ENCODE measurements at places on chromosomes 1 and 21.

DNA sequence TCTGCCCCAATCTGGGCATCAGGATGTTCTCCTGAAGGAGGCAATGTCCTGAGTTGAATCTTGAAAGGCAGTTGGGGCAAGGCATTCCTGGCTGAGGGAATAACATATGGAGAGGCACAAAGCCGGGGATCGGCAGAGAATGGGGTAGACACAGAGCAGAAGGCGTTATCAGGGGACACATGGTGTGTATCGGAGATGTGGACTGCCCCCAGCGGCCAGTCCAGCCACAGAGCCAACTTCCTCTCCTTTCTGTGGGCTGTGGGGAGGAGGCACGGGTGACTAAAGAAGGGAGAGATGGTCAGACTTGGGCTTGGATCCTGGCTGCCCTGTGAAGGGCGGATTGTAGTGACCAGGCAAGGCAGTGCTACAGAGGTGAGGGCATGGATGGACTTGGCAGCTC lies 32.1 kb downstream of the FOXD2 start:
- DNase-seq = no peak

DNA sequence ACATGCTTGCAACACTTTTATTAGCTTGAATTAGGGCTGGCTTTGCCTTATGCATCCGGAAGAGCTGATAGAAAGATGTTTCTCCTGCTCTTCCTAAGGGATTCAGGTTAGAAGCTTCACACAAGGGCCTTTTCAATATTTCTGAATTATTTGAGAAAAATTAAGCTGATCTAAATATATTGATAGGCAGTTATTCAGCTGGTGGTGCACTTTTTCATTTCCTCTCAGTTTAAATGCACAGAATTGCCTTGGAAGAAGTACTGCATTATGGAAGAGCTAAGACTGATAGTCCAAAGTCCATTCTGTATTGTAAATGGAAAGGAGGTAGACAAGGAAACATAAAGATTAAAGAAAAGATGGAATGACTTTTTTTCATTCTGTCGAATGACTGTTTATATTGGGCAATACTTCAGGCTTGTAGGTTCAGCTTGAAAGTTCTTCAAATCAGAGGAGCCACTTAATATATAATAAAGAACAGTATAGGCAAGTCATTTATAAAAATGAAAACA lies 398.4 kb upstream of the B3GALT2 start:
- DNase-seq = no peak

- DNase-seq = no peak
Observed at GRCh38 chr1:11559591-11559970, 80.6 kb downstream of the DISP3 start.

DNA sequence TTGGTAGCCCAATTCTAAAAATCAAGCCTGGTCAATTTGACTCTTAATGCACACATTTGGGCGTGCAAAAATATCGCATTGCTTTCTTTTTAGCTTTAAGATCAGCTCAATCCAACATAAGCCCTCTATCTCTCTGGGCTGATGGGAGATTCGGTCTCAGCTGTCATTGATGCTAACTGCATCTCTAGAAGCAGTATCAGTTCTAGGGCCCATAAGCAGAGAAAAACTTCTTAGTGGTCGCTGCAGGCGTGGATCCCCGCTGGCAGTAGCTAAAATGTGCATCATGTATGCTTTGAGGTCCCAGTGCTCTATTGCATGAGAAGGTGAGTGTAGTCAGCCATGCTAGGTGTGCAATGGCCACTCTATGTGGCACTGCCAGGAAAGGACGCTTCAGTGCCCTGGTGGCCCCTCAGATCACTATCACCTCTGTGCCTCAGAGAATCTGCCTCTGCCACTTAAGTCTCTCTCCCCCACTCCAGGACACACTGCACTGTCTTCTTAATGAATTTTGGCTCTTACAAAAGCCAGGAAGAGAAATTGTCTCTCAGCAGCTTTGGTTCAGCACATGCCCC lies 79.7 kb upstream of the GADD45A start:
- DNase-seq = no peak

DNA sequence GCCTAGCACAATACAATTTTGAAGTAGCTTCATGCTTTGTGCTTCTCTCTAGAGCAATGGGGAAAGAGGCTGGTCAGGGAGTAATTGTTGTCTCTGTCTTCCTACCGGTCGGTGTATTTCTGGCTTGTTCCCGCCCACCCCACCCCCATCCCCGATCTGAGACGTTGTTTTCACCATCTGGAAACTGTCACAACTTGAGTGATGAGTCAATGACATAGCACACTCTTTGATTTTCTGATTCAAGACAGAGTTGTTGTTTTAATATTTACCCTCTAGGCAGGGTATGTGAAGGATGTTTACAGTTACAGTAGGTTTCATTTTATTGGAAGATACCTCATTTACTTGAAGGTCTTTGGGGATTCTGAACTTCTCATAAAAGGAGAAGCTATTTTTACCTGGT lies 7.0 kb downstream of the IL12RB2 start:
- no peak for DNase-seq

DNA sequence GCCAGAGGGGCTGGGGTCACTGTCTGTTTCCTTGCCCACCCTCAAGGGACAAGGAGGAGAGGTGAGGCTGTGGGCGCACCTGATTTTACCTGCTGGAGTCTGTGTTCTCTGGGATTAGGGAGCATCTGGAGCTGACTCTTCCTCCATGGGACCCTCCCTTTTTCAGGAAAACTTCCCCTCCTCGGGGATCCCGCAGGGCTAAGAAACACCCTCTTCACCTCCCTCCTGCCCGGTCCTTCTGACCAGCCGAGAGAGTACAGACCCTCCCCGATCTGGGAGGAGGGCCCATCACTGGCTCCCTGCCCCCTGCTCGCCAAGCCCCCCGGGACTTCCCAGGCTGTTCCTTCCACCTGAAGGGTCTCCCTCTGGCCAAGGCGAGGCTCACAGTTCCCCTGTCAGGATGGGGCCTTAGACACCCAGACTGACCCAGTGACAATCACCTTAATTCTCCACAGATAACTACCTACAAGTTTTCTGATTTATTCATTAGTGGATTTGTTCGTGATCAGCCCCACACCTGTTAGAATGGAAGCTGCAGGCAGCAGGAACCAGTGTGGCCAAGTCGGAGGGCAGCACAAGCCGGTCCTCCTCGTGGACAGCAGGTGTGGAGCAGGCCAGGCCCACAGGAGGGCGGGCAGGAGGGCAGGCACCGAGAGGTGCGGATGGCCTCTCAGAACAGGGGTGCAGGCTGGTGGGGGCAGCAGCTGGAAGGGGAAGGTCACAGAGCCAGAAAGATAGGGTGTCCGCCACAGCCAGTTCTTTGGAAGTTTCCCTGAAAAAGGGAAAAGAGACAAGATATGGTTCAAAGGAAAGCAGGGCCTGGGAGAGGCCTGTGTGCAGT lies 15.9 kb upstream of the SAMD11 start:
- DNase-seq = peak; percentile 1

DNA sequence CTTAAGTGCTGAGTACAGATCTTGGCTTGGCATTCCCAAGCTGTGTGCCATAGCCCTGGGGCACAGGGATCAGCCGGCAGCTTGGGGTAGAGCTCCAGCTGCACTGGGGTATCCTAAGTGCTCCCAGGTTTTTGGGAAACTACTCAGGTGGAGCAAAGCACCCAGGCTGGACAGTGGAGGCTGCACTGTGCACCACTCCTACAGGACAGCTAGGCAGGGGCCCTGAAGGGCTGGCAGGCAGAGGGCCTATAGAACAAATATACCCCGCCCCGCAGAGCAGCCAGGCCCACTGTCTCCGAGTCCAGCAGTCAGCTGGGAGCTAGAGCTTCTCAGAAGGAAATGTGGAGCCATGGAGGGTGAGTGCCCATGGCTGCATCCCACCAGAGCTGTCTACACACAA lies 691.7 kb upstream of the ADGRL2 start:
- DNase-seq = no peak

GRCh38 chr21:42463861-42464515 lies 32.0 kb downstream of the RSPH1 start:
- DNase-seq = peak; percentile 74

DNA sequence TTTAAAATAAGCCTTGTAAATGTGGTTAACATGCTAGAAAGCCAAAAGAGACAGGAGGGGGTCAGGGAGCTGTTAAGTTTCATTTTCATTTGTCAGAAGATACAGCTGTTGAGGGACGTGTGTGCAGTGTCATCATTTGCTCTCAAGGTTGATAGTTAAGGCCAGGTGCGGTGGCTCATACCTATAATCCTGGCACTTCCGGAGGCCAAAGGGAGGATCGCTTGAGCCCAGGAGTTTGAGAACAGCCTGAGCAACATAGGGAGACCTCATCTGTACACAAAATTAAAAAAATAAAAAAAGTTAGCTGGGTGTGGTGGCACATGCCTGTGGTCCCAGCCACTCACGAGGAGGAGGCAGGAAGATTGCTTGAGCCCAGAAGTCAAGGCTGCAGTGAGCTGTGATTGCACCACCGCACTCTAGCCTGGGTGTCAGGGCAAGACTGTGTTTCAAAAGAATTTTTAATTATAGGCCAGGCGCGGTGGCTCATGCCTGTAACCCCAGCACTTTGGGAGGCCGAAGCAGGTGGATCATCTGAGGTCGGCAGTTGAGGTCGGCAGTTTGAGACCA lies 22.7 kb downstream of the ZBTB8OS start:
- DNase-seq = no peak

- no peak for DNase-seq
Observed at GRCh38 chr1:209232759-209233158, 350.8 kb upstream of the CAMK1G start.

- DNase-seq = no peak
Observed at GRCh38 chr1:234938135-234938534, 190.5 kb downstream of the TOMM20 start.

- DNase-seq = no peak
Observed at GRCh38 chr1:116172666-116173065, 61.5 kb downstream of the MAB21L3 start.

DNA sequence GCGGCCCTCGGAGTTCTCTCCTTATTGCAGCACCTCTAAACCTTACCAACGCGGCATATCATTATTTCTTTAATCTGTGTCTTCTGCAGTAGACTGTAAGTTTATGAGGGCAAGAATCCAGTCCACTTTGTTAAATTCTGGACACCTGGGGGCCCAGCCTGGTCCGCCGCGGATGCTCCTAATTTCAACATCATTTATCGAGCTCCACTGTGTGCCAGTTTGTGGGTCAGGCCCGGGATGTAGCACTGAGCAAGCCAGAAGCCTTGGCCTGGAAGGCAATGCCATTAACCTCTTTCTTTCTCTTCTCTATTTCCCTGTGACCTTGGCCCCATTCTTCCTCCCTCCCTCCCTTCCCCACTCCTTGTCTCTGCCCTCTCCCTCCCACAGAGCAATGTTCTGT lies 70.6 kb upstream of the CACNA1E start:
- no peak for DNase-seq

- DNase-seq = no peak
Observed at GRCh38 chr1:36157115-36157903, 1.3 kb downstream of the MAP7D1 start.

GRCh38 chr21:18602711-18603110 lies 199.1 kb upstream of the TMPRSS15 start:
- no peak for DNase-seq

GRCh38 chr1:30785181-30785580 lies 27.6 kb upstream of the LAPTM5 start:
- DNase-seq = no peak

GRCh38 chr1:29202053-29202452 lies 20.4 kb upstream of the SRSF4 start:
- DNase-seq = peak; percentile 20

GRCh38 chr1:187168297-187168696 lies 339.5 kb downstream of the PLA2G4A start:
- DNase-seq = no peak

GRCh38 chr1:91556556-91556955 lies 55.9 kb downstream of the CDC7 start:
- DNase-seq = no peak

DNA sequence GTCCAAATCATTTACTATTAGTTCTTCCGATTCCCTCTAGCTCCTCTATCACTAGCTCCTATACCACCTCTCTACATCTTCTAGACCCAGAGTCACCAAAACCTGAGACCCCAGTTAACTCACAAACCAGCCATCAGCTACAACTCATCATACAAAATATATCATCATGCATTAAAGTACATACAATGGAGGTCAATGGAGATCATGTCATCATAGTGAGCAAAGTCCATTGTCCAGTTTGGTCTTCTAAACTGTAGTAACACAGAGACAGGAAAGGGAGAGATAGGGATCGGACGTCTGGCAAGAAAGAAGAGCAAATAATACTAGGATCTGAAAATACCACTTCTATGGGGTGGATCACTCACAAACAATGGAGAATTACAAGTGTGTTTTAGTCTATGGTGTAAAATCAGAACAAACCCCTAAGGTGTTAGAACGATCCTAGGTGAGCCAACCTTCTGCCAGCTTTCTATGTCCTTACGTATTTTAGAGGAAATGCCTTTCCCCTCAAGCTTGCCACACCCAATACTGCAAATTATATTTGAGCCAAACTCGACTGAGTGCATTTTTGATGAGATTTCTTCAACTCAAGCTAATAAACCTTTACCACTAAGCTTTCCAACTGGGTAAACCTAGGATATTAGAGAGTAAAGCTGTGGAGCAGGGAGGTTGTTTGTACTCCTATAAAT lies 3.9 kb downstream of the ADIPOR1 start:
- DNase-seq = no peak

DNA sequence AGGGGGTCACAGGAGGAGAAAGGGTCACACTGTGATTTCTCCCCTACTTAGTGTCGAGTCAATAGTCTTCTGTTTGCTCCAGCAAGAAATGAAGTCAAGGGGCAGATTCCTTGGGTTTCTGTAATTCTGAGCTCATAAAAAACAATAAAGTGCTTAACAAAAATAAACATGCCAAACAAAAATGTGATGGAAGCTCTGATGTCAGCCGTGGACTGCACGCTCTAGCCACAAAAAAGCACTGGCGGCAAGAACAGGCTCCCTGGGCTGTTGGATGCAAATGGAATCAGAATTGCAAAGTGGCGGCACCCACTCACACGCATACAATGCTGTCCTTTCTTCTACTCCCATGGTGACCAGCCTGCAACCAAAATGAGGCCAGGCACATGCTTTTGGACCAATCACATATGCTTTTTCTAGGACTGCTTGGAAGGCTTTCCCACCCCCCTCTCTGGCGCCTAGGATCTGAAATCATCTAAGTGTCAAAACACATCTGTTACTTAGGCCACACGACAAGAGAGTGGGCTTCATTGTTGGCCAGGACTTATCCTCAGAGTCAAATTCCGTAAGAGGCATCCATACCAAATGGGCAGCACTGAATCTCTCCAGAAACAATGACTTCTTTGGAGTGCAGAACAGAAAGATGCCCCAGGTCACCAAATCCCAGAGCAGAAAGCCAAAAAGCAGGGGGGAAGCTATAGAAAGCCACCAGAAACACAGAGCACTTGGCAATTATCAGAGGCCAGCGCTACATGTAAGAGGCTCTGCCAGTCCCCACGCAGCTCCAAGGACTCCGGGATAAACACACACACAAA lies 9.2 kb downstream of the C1orf198 start:
- peak; percentile 97 for DNase-seq

DNA sequence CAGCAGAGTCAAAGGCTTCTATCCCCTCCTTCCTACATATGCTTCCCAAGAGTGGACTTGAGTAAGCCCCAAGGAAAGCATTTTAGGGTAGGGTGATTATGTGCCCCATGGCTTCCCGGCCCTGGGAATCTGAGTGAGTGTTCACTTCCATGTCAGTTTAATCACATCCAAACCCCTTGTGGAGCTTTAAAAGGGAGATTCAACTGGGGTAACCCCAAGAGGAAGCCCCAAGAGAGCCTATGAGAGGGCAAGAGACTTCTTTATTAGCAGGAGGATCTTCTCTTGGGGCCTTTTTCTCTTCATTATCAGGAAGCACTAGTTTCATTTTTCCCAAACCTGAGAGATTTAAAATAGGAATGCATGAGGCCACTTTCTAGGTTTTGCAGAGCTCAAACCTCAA lies 97.0 kb upstream of the IRF2BP2 start:
- DNase-seq = no peak
